ENCODE measurements at places on chromosomes 11 and 22.

DNA sequence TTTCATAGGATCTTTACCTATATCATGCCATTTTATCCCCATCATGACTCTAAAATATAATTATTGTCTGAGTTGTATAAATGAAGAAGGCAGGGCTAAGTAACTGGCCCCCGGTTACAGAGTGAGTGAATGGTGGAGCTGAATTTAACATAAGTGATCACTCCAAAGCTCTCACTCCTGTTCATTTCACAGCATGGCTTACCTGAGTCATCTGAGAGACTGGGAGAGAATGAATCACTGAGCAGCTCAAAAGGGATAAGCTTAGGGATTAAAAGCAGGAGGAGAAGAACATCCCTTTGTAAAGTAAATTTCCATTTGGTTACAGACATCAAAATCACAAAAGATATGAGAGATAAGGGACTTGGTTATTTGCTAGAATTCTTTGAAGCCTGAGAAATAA, 294.0 kb upstream of the CTSC start:
- peak; percentile 76 for DNase-seq

DNA sequence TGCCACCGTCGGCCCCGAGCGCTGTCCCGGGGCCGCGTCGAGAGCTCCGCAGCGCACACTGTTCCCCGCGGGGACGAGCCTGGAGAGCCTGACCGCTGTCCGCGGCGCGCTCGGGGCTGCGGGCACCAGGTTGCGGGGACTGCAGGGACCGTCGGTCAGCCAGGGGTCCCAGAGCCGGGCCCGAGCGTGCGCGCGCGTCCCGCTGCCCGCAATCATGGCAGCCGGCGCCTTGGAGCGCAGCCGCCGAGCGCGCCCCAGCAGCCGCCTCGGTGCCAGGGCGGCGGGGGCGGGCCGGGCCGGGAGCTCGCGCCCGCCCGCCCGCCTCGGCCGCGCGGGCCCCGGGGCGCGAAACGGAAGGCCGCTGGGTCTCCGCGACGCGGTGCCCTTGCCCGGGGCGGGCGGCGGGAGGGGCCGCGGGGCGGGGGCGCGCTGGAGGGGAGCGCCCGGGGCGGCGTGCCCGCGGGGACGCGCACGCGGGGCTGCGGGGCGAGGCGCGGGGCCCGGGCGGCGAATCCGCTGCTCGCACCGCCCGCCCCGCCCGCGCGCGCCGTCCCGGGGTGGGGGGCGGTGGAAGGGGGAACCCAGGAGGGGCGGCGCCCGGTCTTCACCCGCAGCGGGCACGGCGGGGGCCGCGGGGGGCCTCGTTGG, 79.4 kb upstream of the PPARA start:
- no peak for DNase-seq

- no peak for DNase-seq
Observed at GRCh38 chr22:45235101-45235777, 5.5 kb downstream of the KIAA0930 start.

DNA sequence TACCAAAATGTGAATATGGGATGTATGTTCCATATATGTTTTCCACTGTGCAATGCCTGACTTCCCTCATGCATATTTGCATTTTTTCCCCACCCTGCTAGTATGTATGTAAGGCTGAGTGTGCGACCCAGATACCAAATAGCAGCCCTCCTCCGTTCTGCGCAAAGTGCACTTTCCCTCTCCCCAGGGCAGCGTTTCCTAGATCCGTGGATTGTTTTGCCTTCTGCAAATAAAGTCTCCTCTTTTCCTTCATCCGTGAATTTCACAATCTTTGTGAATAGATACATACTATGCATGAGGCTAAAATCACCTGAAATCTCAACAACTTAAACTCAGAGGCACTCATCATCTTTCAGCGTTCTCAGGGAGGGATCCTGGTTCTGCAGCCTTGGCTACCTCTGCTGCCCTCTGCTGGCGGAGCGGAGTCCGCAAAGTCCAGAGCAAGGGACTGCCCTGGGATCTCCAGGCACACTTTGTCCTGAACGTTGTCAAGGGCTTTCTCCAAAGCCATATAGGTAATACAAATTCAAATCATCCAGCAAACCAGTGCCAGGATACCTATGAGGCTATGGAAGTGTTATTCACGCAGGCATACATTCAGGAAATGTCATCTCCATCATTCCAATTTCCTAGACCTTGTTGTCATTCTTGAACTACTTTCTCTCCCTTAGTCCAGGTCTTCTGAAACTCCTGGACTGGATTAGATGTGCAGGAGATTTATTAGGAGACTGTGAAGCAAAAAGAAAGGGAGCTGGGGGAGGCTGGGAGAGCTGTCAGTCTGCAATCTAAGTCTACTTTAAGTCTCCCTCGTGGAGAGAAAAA, 53.1 kb downstream of the CNTF start:
- peak; percentile 53 for DNase-seq

DNA sequence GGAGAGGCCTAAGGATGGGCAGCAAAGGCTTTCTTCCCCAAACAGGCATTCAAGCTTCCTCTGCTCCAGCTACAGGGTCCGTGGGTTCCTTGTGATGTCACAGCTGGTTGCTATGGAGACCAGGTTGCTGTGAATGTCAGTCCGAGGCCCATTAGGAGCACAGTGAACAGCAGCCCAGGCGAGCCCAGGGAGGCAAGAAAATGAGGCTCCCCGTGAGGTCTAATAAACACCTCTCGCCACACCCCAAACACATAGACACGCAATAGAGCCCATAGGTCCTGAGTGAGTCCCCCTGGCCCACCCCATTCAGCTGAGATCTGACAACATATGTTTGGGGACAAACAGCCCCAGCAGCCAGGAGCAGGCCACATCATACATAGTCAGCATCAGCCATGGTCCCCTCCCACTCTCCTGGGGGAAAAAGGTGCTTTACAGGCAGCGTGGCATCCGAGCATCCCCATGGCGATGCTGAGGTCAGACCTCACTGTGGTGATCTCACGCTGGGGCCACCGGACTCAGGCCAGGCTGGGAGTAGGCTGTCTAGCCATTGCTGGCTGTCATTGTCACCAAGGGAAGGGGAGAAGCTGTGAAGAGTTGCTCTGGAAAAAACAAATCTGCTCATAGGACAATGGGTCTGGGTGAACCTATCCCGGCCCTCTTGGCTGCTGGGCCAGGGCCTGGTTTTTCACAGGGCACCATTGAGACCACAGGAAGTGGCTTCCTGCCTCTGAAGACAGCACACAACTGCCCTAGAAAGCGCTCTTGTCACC, 23.1 kb upstream of the TP53I11 start:
- peak; percentile 23 for DNase-seq

DNA sequence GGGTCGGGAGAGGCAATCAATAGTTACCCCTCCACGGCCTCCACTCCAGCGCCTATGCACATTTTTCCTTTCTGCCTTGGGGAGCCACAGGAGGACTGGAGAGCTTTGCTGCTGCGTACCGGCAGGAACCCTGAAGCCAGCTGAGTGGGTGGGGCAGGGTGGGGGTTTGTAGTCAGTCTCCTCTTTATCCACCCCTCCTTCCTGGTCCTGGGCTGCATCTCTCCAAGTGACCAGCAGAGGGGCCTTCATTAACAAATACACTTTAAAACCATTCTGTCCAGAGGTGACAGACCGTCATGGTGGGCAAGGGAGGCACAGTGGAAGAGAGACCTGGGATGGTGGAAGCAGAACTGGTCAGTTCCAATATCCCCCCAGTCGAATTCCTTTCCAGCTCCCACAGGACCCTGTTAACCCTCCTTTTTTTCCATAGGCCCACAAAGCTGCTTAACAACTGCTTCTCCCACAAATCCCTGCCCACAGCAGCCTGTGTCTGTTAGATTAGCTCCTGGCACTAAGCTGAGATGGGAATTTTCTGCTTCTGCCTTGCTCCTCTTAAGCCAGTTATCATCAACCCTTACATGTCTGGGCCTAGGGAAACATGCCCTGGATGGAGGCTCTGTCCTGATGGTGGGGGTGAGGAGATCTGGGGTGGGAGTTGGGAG, 3.9 kb upstream of the ABCG4 start:
- DNase-seq = peak; percentile 72

All from M059J (cell line).